ENCODE measurements at places on chromosomes 6 and 20.

GRCh38 chr6:127460465-127460864 is 1.3 kb upstream of the KIAA0408 start:
- DNase-seq: no peak

DNA sequence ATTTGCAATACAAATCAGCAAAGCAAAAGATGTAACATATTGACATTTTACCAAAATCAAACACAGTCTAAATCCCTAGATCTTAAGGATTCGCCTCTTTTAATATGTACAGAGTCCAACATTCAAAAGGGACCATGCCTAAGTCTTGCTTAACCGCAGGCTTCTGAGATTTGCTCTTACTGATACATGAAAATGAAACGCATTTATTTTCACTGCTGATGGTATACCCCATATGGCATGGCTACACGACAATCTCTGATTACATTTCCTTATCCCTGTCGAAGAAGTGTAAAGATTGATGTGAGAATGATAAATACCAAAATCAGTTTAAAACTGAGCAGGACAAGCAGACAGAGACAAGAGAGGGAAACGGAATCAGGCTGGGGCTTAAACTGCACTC is 75.4 kb downstream of the KIF16B start:
- DNase-seq: no peak

DNA sequence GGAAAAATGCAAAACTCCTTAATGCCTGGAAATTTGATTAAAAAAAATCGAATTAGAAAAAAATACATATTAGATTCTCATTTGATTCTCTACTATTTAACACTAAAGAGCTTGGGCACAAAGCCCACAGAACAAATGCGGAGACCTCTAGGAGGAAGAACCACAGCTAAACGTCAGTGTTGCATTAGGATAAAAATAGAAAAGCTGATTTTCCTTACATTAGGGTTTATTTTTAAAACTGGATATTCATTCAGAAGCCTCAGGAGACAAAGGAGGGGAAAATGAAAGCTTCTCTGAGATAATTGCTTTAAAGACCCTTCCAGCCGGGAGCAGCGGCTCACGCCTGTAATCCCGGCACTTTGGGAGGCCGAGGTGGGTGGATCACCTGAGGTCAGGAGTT is 77.3 kb downstream of the ECT2L start:
- DNase-seq: no peak

- DNase-seq: no peak
Measured at GRCh38 chr6:104702126-104702841, 157.4 kb downstream of the HACE1 start.

- peak; percentile 61 for DNase-seq
Measured at GRCh38 chr6:136920671-136921380, 1.3 kb upstream of the SLC35D3 start.

GRCh38 chr6:157323966-157324300 is 614 bp upstream of the TMEM242 start:
- DNase-seq: peak; percentile 73

- no peak for DNase-seq
Measured at GRCh38 chr6:153484056-153484455, 353.0 kb upstream of the RGS17 start.

- no peak for DNase-seq
Measured at GRCh38 chr6:149129371-149130077, 188.0 kb upstream of the TAB2 start.

DNA sequence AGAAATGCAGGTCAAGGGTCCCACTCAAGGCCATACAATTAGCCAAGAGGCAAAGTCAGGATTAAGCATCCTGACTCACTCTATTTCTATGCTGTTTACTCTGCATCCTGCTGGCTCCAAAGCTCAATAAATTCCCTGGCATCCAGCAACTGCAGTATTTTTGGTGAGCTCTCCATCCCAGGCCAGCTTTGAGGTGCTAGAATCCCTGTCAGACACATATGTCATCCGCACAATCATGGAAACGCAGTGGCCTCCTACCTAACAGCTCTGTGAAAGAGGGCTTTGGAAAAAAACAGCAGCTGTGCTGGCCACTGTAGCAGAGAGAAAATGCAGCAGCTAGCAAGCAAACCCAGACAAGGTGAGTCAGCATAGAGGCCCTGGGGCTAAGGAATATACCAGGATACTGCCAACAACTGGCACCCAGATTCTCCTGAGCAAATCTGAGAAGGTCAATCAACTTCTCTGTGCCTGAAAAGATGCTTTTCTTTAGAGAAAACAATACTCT is 58.4 kb downstream of the ANKEF1 start:
- no peak for DNase-seq

GRCh38 chr20:62330576-62331317 is 27.9 kb downstream of the ADRM1 start:
- no peak for DNase-seq

DNA sequence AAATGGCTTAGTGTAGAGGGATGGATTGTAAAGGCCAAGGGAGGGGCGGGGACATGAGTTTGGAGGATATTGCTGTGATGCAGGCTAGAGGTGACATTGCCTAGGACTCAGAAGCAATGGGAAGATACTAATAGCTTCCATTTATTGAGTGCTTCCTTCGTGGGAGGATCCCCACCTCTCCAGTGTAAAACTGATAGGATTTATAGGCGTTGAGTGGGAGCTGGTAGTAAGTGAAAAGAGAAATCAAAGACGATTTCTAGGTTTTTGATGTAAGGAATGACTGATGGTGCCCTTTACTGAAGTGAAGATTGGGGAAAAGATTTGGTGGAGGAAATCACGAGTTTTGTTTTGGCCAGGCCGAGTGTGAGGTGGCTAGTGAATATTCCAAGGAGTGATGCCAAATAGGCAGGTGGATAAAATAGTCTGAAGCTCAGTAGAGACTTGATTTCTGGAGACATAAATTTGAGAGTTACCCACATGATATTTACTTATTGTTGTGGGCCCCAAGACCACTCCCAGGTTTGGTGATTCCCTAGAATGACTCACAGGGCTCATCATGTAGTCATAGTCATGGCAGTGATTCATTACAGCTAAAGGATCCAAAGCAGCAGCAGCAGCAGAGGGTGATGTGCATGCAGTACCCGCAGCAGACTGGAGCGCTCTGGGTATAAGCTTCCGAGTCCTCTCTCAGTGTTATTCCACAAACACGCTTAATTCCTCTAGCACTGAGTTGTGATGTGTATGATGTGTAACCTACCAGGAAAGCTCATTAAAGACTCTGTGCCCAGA is 10.2 kb downstream of the RPRD1B start:
- no peak for DNase-seq

DNA sequence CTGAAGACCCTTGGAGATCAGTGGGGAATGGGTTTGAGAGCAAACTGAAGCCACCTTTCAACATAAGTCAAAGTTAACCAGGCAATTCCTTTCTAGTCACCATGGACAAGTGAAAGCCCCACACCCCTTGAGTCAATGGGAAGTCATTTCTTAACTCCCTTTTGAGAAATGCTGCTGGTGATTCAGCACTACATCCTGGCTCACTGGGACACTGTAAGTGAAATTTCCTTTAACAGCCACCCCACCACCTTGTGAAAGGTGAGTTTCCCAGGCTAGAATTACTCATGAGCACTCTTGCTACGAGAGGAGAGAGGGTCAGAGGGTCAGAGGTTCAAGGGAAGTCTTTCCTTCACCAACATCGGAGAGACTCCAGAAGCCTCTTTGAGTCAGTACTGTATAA is 93.3 kb upstream of the MARCKS start:
- no peak for DNase-seq

DNA sequence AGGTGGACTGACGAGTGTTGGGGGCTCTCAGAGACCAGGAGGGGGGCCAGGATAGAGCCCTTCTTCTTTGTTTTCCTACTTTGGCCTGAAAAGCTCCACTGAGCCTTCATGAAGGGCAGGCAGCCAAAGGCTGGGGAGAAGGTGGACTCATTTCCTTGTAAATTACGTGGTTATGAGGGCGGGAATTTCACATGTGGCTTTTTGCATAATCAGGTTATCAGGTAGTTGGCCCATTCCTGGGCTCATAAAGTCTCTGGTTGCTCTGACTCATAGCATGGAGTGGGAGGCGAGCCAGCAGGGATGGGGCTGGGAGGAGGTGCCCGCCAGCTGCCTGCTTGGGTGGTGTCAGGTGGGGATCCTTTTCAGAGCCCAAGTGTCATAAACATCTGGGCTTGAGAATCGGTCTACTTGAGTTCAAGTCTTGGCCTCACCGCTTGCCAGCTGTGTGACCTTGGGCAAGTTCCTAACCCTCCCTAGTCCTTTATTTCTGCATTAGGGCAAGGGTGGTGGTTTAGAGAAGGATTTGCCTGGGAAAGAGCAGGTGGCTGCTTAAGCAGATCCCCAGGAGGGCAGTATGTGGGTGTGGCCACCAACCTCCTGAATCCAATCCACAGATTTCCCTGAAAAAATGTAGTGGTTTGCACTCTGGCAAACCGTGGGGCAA is 26.5 kb upstream of the RNF24 start:
- DNase-seq: peak; percentile 47

GRCh38 chr6:146544616-146545182 is 1.1 kb downstream of the RAB32 start:
- no peak for DNase-seq

- no peak for DNase-seq
Measured at GRCh38 chr6:36076178-36077063, 48.8 kb downstream of the MAPK14 start.

GRCh38 chr20:3692706-3693294 is 11.0 kb upstream of the ADAM33 start:
- DNase-seq: no peak

DNA sequence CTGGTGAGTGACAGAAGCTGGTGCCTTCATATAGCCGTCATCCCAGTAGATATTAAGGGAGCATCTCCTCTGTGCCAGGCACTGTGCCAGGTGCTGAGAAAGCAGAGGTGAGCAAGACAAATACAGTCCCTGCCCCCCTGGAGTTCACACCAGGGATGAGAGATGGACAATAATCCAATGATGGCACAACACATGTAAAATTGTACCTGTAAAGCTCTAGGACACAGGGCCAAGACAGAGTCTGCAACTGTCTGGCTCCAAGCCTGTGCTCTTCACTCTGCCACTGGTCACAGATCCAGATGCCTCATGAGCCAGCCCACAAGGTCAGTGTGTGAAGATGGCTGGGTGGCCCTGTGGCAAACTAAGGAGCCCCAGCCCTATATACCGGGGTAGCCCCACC is 133.8 kb downstream of the EYA2 start:
- no peak for DNase-seq

DNA sequence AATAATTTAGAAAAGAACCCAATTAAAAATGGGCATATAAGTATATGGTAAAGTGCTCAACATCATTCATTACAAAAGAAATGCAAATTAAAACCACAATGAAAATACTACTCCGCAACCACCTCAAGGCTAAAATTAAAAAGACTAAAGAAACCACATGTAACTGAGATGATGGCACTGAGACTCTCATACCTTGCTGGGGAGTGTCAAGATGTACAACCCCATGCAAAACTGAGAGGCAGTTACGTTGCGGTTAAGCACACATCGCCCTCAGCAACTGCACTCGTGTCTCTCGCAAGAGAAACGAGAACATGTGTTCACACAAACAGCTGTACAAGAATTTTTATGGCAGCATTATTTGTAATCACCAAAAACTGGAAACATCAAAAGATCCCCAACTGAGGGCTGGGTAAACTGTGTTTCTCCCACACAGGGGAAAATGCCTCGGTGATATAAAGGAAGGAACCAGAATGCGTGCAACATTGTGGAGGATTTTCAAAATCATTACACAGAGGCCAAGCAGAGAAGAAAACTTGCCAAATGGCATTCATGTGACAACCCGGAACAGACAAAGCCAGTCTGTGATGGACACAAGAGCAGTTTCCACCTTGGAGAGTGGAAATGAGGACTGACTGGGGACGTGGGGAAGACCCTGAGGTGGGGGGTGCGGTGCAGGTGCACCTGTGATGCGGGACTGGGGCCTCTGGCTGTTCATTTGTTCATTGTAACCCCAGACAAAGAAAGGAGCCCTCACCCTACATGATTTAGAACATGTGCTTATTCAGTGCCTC is 144.9 kb downstream of the WDR27 start:
- DNase-seq: no peak

GRCh38 chr6:12126051-12126450 is 113.9 kb downstream of the HIVEP1 start:
- DNase-seq: no peak

DNA sequence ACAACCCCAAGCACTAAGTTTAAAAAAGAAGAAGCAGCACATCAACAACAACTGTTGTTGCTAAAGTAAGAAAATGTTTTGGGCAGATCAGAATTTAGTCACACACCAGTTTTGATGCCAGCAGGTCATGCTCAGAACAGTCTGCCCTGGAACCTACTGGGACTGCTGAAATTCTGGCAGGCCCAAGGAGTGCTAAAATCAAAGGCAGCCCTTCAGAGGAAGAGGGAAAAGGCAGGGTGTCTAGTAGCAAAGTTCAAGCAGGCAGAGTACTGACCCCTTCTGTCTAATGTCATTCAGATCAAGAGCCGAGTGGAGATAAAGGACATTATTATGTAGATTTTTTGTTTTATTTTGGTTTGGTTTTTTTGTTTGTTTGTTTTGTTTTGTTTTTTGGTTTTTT is 96.6 kb upstream of the LOC128125822 start:
- DNase-seq: no peak

- DNase-seq: no peak
Measured at GRCh38 chr6:89372506-89372901, 20.0 kb upstream of the UBE2J1 start.

GRCh38 chr6:72892901-72893300 is 271.0 kb downstream of the KCNQ5 start:
- no peak for DNase-seq

DNA sequence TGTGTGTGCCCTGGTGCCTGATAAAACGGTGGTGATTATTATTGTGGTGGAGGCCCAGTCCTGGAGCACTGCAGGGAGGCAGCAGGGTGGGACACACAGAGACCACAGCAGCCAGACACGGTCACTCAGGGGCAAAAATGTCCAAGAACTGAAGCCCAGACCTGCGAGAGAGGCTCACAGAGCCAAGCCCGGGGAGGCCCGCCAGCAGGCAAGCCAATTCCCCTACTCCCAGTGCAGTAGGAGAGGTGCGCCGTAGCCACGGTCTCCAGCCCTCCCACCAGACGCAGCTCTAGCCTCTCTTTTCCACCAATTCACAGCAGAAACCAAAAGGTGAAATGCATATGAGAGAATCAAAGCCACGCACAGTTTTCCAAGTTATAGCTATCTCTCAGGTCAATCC is 179.4 kb upstream of the TAB2 start:
- DNase-seq: no peak

DNA sequence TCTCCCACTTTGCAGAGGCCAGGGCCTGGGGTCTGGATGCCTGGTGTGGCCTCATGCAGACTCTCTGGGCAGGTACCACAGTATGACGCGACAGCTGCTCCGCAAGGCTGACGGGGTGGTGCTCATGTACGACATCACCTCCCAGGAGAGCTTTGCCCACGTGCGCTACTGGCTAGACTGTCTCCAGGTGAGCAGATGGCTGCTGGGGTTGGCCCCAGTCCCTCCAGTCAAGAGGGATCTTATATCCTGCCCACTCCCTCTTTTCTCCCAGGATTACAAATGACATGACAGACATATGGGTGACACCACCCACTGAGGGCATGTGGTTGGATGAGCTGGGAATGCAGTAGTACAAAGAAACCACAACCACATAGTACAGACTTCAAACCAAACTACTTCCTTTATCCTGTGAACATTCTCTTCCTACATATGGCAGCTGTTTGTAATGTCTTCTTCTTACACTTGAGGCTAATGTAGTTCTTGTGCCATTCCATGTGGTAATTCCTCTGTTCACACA is 29.9 kb downstream of the RAB44 start:
- no peak for DNase-seq

Measured in activated CD8-positive, alpha-beta memory T cell treated with anti-CD3 and anti-CD28 coated beads, Interleukin-2, amount 50 U/mL, for 48 hours (primary cell).